ENCODE measurements at places on chromosomes 4 and X.

- no peak for DNase-seq
Observed at GRCh38 chr4:183860731-183861130, 44.4 kb upstream of the STOX2 start.

GRCh38 chr4:172963498-172964294 lies 204.9 kb upstream of the GALNT7 start:
- no peak for DNase-seq

DNA sequence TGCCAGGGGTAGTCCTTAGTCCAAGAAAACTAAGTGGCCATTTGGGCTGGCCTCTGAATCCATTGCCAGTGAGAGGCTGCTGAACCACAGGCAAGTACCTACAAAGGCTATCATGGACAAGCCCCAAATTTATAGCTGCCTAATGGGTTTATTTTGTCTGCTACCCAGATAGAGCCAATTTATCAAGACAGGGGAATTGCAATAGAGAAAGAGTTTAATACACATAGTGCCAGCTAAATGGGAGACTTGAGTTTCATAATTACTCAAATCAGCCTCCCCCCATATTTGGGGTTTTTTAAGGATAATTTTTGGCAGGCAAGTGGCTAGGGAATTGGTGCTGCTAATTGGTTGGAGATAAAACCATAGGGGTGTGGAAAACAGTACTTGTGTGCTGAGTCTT lies 73.1 kb upstream of the BMP2K start:
- DNase-seq: no peak

DNA sequence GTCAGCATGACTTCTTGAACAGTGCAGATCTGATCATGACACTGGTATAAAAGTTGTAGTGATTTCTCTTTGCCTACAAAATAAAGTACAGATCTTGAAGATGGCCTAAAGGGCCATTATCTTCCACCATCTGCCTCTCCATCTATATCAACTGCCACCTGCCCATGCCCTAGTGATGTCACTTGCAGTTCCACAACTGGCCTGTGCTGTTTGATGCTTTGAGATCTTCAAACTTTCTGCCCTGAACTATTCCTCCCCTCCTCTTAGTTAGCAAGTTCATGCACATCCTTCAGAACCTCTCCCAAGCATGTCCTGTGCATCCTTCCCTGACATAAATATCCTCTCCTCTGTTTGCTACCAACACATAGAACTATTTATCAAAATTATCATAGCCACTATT lies 217.0 kb downstream of the SOWAHB start:
- DNase-seq: no peak

- no peak for DNase-seq
Observed at GRCh38 chrX:154300816-154301215, 5.2 kb downstream of the TKTL1 start.

- DNase-seq: no peak
Observed at GRCh38 chr4:183508697-183509335, 4.0 kb downstream of the ING2 start.

GRCh38 chrX:13793897-13794296 lies 23.0 kb downstream of the GPM6B start:
- no peak for DNase-seq

DNA sequence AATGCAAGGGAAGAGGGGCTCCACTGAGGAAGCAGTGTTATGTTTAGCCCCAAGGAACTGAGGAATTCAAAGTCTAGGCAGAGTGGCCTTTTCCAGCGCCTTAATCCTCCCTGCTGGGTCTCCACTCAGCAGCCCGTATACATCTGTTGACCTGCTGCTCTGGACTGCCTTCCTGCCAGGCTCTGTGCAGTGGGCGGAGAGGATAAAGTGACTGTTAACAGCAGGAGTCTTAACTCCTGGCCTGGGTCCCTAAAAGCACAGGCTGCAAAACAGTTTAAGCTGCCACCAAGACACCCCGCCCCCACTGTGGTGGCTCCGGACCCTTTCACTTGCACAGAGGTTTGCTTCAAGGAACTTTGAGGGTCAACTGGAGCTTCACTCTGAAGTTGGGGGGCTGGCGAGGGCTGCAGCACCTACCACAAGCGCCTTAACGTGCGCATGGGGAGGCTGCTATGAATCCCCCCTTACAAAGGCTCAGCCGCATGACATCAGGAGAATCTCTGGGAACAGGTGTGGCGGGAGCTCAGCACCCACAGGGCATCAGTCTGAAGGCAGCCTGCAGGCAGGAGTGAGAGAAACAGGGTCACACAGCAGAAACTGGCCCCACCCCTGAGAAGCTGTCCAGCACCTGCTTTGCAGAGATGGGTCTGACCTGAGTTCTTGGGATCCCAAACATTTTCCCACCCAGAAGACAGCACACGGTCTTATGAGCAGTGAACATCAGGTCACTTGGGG lies 358.2 kb upstream of the GATB start:
- DNase-seq: no peak

- peak; percentile 53 for DNase-seq
Observed at GRCh38 chr4:154490583-154491340, 837 bp downstream of the DCHS2 start.

DNA sequence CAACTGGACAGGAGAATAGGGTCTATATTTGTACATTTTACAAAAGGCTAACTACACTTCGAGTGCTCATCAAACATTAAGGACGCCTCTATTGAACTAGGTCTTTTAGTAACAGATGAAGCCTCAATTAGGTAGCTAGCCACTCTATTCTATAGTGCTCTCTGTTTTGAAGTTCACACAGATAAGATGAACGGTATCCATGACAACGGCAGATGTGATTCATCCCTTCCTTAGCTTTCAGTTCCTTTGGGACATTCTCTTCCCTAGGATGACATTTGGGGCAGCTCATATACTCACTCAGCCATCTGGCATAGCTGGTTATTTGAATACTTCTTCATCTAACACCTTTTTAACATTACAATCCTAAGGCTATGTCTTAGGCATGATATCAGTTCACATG lies 62.4 kb upstream of the WDFY3 start:
- DNase-seq: no peak

- no peak for DNase-seq
Observed at GRCh38 chr4:56400560-56400959, 13.3 kb upstream of the AASDH start.

DNA sequence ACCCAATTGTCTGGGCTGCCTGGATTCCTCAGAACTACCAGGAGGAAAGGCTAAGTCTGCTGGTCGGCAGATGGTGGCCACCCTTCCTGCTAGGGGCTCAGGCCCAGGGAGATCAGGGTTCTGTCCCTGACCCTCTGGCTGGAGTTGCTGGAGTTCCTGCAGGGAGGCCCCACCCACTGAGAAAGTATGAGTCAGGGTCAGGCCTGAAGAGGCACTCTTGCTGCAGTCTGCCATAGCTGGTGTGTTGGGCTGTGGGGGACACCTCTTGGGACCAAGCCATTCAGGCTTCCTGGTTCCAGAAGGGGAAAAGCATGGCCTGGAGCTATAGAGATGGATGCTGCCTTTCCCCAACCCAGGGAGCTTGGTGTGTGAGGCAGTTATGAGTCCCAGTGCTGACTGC lies 40.4 kb upstream of the PCDH18 start:
- DNase-seq: no peak

DNA sequence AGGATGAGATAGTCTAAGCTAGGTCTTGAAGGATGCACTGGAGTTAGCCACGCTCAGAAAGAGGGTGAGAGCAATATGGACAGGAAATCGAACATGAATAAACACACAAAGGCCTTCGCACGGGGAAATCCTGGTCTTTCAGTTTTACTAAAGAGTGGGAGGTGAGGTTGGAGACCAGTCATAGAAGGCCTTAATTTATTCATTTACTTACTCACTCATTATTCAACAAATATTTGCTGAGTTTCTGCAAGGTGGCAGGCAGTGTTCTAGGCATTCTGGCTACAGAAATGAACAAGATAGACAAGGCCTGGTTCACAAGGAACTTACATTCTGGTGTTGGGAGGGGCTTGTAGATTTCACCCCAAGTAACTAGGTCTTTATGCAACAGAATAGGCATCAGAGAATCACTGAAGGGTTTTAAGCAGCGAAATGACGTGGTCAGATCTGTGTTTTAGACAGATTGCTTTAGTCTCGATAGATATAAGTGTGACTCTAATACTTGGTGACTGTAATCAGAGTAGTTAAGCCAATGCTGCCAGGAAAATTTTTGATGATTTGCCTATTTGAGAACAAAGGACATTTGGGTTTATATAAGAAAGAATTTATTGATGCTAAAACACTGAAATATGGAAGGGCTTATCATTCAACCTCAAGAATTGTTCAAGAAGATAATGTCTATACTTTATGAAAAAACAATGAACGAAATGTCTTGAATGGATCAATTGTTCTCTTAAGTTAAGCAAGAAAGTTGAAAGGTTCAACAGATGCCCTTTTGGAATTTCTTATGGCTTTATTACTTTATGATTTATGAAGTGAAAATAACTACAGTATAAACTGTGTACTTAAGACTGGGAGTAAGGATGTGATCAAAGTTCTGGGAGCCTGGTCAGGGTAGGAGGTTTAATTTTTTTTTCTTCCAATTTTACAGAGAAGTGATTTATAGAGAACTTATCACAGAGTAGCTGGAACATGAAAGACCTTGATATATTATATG lies 184.4 kb upstream of the CASK start:
- no peak for DNase-seq

- no peak for DNase-seq
Observed at GRCh38 chr4:138177278-138177968, 64.7 kb downstream of the SLC7A11 start.

- no peak for DNase-seq
Observed at GRCh38 chr4:80173841-80174240, 23.5 kb upstream of the PRDM8 start.

DNA sequence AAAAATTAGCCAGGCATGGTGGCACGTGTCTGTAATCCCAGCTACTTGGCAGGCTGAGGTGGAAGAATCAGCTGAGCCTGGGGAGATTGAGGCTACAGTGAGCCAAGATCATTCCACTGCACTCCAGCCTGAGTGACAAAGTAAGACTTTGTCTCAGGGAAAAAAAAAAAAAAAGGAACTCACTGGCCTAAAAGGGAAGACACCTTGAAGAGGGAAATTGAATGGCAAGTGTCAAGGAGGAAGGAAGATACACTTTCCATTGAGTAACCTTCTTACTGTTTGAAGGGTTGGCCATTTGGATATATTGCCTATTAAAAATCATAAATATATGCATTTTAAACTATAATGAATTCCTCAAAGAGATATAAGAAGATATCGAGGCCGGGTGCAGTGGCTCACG lies 147.5 kb upstream of the FAM241A start:
- no peak for DNase-seq

DNA sequence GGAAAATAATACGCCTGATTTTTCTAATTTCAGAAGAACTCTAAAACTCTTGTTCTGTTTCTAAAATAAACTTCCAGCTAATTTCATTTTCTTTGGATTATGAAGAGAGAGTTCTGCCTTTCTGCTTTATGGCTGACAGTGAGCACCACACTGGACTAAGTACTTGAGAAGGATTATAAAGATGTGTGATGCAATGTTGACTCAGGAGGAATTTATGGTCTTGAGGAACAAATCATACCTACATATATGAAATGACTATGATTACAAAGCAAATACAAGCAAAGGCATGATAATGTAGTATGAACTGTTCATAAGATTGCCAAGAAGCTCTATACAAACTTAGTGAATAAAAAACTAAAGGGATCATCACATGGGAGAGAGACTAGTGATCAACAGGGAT lies 13.0 kb upstream of the SLC25A5 start:
- DNase-seq: no peak

DNA sequence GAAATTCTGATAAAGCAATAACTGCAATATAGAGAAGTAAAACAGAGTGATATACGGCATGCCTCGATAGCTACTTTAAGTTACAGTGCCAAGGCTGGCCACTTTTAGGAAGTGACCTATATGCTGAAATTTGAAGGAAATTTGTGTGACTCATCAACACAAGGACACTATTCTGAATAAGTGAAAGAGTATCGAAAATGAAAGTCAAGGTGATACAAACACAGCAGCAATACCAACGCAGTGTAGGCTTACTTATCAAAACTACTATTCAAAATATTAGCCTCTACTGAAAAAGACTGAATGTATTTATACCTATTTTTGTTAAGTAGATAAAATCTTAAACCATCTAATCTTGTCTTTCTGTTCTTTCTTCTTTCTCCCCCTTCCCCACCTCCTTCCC lies 459.9 kb upstream of the GNPDA2 start:
- DNase-seq: no peak

GRCh38 chr4:82903737-82904136 lies 3.2 kb downstream of the THAP9 start:
- DNase-seq: no peak

GRCh38 chr4:98661371-98662054 lies 3.1 kb upstream of the TSPAN5 start:
- DNase-seq: no peak

GRCh38 chr4:2357821-2358745 lies 60.4 kb downstream of the ZFYVE28 start:
- no peak for DNase-seq

All from GM19239 (cell line).